A673 (cell line): ENCODE measurements at places on chromosomes 2 and 18. TPM values are rescaled to one million over a fixed set of nuclear protein-coding genes. Genes with fewer than 3 reads are reported as not detected.

DNA sequence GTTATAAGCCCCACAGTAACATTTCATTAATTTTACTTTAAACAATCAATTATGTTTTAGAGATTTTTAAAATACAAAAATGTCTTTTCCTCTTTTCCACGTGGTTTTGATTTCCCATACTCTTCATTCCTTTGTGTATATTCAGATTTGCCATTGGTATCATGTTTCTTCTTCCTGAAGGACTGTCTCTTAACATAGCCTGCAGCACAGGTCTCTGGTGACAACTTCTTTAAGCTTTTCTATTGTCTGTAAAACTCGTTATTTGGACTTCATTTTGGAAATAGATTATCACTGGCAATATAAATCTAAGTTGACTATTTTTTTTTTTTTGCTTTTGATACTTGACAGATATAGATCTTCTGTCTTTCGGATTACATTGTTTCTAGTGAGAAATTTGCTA is 115.2 kb upstream of the KLHL29 start:
- no peaks in the 10 kb centered on the region for H3K4me1 ChIP-seq
- no peak overlapping the region for H3K27ac ChIP-seq
- H3K4me3 ChIP-seq, result no peak overlapping the region
- H3K27me3 ChIP-seq, result peaks cover 12% of the 10 kb centered on the region
- DNase-seq, result no peak

DNA sequence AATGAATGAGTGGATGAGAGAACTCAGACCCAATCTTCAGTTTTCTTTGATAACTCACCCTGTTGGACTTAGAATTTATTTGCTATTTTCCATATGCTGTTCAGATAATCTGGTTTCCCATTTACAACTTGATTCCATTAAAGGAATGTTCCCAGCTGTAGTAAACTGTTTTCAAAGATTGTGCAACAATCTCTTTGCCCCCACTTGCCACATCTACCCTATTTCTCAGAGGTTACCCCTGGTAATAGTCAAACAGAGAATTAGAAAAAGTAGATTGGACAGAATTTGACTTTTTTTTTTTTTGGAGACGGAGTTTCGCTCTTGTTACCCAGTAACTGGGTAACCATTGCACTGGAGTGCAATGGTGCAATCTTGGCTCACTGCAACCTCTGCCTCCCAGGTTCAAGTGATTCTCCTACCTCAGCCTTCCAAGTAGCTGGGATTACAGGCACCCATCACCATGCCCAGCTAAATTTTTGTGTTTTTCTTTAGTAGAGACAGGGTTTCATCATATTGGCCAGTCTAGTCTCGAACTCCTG is 93.4 kb upstream of the SIX2 start:
- no peak for DNase-seq
- H3K27ac ChIP-seq, result no peak overlapping the region
- H3K27me3 ChIP-seq, result peaks cover 17% of the 10 kb centered on the region
- H3K4me3 ChIP-seq, result no peak overlapping the region

The CBLN2 gene
- 7.5 and 9.7 TPM in 2 replicates for total RNA-seq

DNA sequence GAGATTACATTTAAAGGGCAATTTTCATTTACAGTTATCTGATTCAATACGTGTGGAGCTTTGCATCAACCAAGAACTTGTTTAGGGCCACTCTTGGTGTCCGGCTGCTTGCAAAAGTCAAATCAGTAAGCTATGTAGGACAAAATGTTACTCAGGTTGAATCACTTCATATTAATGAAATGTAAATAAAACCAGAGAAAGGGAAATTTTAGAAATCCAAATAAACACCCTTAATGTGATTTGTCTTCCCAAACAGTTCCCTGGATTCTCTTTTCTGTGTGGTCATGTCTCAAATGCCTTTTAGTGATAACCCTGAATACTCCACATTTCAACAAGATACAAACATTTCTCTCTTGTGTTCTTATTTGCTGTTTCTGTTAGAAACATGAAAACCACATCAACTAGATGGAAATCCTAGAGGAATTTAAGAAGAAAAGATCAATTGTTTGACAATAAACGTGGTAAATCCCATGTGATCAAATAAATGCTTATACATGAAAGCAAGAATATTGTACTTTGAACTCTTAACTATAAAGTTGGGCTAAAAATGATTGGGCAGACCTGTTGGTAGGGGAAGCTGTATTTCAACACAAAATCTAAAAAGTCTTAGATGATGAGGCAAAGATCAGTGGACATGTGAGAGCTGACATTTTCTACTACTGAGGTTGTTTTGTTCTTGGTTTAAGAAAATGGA is 101.3 kb downstream of the CDC42EP3 start:
- H3K36me3 ChIP-seq, result no peaks in the 10 kb centered on the region
- H3K27me3 ChIP-seq, result no peaks in the 10 kb centered on the region
- no peak for DNase-seq
- no peak overlapping the region for H3K4me3 ChIP-seq
- no peak overlapping the region for H3K27ac ChIP-seq

GRCh38 chr2:72126186-72127100 is 21.2 kb downstream of the CYP26B1 start:
- no peak overlapping the region for H3K4me3 ChIP-seq
- no peak overlapping the region for H3K27ac ChIP-seq
- no peaks in the 10 kb centered on the region for H3K27me3 ChIP-seq
- no peak for DNase-seq
- no peaks in the 10 kb centered on the region for H3K36me3 ChIP-seq

- no peak overlapping the region for H3K4me3 ChIP-seq
- H3K36me3 ChIP-seq, result no peaks in the 10 kb centered on the region
- no peak for DNase-seq
- H3K4me1 ChIP-seq, result peaks cover 20% of the 10 kb centered on the region
Observed at GRCh38 chr2:207155516-207156444, 10.0 kb downstream of the KLF7 start.

DNA sequence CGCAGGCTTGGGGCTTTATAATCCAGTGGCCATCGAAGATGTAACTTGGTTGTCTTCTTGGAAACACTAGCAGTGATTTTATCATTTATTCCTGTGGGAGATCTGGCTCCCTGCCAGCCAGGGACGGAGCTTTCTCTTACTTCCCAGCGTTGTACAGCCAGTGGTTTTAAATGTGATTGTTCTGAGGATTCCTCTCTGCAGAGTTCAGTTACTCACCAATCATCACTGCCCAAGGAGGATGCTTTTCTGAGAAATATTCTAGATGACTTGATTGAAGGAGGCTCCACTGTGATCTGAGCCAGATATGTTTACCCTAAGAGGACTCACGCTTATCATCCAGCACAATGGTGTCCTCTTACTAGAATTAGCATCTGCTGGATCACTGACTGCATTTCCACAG is 744.3 kb downstream of the RNF144A start:
- H3K4me1 ChIP-seq, result no peaks in the 10 kb centered on the region
- no peak overlapping the region for H3K27ac ChIP-seq
- no peaks in the 10 kb centered on the region for H3K27me3 ChIP-seq
- H3K4me3 ChIP-seq, result no peak overlapping the region

DNA sequence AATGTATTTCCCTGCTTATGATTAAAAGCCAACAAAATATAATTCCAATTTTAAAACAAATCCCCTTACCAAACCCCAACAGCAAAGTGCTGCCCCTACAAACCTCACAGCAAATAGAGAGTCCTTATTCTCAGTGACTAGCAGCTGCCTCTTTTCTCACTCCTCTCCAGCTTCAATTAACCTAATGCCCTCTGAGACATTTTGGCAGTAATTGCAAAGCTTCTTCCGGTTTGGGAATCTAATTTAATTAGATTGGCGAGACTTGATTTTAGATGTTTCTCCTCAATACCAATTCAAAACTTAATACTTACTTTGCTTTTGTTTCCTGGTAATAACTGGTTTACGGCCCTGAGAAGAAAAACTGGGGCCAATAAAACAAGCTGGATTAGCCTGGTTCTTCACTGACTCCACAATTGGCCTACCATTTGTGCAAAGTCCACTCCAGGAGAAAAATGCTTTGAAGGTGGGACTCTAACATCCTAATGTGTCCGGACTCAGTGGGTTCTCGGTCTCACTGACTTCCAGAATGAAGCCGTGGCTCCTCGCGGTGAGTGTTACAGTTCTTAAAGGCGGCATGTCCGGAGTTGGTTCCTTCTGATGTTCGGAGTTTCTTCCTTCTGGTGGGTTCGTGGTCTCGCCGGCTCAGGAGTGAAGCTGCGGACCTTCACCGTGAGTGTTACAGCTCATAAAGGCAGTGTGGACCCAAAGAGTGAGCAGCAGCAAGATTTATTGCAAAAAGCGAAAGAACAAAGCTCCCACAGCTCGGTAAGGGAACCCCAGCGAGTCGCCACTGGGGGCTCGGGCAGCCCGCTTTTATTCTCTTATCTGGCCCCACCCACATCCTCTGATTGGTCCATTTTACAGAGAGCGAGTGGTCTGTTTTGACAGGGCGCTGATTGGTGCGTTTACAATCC is 52.8 kb downstream of the SLC35F5 start:
- H3K4me3 ChIP-seq, result no peak overlapping the region
- no peaks in the 10 kb centered on the region for H3K27me3 ChIP-seq
- no peaks in the 10 kb centered on the region for H3K4me1 ChIP-seq

The CD226 gene
- total RNA-seq, result 0.71 and 1.1 TPM in 2 replicates

- H3K4me3 ChIP-seq, result no peak overlapping the region
- H3K27ac ChIP-seq, result no peak overlapping the region
- H3K4me1 ChIP-seq, result no peaks in the 10 kb centered on the region
Observed at GRCh38 chr2:157364257-157364974, 38.8 kb upstream of the ERMN start.

DNA sequence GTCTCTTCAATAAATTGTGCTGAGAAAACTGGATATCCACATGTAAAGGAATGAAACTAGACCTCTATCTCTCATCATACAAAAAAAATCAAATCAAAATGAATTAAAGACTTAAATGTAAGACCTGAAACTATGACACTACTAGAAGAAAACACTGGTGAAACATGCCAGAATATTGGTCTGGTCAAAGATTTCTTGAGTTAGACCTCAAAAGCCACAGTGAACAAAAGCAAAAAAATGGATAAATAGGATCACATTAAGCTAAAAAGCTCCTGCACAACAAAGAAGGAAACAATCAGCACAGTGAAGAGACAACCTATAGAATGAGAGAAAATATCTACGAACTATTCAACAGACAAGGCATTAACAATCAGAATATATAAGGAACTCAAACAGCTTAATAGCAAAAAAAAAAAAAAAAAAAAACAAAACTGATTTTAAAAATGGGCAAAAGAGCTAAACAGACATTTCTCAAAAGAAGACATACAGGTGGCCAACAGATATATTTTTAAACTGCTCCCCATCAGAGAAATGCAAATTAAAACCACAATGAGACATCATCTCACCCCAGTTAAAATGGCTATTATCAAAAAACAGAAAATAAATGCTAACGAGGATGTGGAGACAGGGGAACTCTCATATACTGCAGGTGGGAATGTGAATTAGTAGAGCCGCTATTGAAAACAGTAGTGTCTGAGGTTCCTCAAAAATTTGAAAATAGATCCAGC is 66.3 kb downstream of the NCKAP1 start:
- no peaks in the 10 kb centered on the region for H3K4me1 ChIP-seq
- H3K27me3 ChIP-seq, result no peaks in the 10 kb centered on the region
- H3K4me3 ChIP-seq, result no peak overlapping the region
- no peak overlapping the region for H3K27ac ChIP-seq

DNA sequence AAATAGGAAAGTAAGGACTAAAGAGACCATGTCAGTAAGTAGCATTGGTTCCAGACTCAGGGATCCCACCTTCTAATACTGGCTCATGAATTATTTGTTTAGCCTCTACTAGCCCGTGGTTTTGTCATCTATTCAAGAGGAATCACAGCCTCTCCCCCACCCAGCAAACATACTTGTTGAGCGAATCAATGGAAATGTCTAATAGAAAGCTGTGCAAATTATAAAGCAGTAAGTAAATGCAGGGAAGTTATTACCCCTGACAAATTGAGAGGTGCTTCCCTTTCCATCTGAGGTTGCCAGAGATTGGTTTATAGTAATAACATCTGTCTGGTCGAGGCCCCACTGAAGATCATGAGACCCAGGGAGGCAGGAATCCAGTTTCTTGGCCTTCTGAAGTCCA is 219.3 kb upstream of the OSR1 start:
- no peaks in the 10 kb centered on the region for H3K36me3 ChIP-seq
- no peaks in the 10 kb centered on the region for H3K27me3 ChIP-seq
- DNase-seq, result no peak
- peaks cover 18% of the 10 kb centered on the region for H3K4me1 ChIP-seq
- no peak overlapping the region for H3K4me3 ChIP-seq

The PIEZO2 gene
- 5.5 and 8.8 TPM in 2 replicates for total RNA-seq

DNA sequence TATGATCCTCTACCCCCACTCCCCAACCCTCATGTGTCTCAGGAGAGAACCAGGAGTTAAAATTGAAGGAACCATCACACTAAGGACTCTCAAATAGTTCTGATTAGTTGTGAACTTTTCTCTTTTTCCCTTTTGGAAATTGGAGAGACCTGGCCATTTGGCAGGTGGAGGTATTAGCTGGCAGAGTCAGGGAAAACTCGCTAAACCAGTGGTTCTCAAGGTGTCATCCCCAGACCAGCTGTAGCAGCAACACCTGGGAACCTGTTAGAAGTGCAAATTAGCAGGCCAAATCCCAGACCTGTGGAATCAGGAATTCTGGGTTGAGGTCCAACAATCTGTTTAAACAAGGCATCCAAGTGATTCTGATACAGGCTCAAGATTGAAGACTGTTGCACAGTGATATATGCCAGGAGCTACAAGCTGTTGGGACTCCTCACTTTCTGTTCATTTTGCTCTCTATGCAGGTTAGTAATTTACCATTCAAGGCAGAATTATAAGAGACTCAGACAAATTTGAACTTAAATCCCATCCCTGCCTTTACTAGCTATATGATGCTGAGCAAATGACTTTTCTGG is 2.8 kb upstream of the TMEM131 start:
- no peak overlapping the region for H3K4me3 ChIP-seq
- peaks cover 8% of the 10 kb centered on the region for H3K4me1 ChIP-seq
- no peak for DNase-seq
- no peaks in the 10 kb centered on the region for H3K27me3 ChIP-seq

- no peaks in the 10 kb centered on the region for H3K27me3 ChIP-seq
- H3K4me3 ChIP-seq, result no peak overlapping the region
- no peak for DNase-seq
- H3K36me3 ChIP-seq, result no peaks in the 10 kb centered on the region
- H3K27ac ChIP-seq, result no peak overlapping the region
Observed at GRCh38 chr18:79458131-79458838, 62.6 kb downstream of the NFATC1 start.

GRCh38 chr2:163248376-163249253 is 410.0 kb upstream of the KCNH7 start:
- no peak overlapping the region for H3K27ac ChIP-seq
- DNase-seq, result no peak
- H3K27me3 ChIP-seq, result peaks cover 15% of the 10 kb centered on the region
- no peak overlapping the region for H3K4me3 ChIP-seq
- no peaks in the 10 kb centered on the region for H3K36me3 ChIP-seq
